HS-27A (cell line): ENCODE measurements at places on chromosomes 6 and 20.
A peak's percentile ranks its signal among the peaks of the same experiment; 100 is the strongest.

- no peak for DNase-seq
Measured at GRCh38 chr6:128478230-128479047, 42.0 kb downstream of the PTPRK start.

DNA sequence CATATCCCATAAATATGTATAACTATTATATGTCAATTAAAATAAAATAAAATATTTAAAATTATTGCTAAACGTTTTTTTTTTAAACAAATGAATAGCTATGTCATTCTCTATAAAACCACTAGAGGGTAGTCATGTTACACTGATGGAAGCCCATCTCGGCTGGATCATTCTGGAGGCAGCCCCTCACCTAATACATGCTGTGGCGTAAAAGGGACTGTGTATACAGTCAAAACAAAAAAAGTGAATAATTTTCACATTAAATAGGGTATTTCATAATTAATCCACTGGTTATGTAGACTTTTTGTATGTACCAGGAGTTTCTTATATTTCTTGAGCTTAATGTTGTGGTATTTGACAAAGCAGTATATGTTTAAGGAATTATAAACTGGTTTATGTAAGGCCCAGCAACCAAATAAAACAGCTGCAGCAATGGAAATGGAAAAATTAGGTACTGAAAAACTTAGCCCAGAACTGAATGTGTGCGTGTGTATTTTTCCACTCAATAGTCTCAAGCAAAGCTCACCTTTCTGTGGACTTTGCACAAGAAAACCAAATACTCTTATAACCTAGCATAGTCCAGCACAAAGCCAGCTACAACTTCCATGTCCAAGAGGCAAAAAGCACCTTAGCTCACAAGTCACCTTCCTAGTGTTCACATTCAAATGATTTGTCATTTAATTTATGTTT is 81.7 kb downstream of the COL9A1 start:
- DNase-seq: peak; percentile 1

- DNase-seq: peak; percentile 84
Measured at GRCh38 chr20:9035126-9035525, 33.8 kb upstream of the PLCB4 start.

GRCh38 chr20:57670288-57671071 is 39.3 kb downstream of the PMEPA1 start:
- DNase-seq: no peak

DNA sequence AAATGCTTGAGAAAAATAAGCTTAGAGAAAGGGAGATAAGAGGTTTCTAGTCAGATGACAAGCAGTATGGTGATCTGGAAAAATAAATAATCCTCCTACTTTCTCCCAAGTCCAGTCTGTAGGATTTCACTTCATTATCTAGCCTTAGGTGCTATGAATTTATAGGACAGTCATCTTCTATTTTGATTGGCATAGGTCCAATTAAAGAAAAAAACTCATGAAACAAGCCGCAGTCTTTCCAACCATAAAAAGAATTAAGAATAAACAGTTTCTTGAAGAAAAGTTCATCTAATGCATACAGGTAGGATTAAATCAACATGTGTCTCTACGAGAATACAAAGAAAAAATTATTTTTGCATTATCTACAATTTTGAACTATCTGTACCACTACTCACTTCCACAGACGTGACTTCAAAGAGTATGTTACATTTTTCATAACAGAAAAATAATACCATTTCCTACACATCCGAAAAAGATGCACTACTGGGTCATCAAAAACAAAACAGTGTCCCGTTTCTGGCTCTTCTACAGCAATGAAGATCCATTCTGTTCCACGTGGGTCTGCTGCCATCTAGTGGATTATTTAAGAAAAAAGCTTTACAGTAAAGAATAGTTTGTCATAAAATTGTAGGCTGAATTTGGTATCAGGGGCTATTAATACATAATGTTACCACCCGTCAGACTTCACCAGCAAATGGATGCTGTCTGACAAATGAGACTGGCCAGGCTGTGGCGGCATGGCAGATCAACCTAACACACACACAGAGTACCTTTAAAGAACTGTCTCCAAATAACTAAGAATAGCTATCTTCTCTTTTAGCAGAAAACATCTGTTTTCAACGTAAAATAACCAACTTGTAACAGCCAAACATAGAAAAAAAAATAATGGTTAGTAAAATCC is 28.9 kb downstream of the STX7 start:
- DNase-seq: peak; percentile 50

GRCh38 chr20:33602826-33603590 is 59.1 kb upstream of the C20orf144 start:
- DNase-seq: no peak

GRCh38 chr20:12847872-12848271 is 160.9 kb upstream of the SPTLC3 start:
- no peak for DNase-seq

- DNase-seq: no peak
Measured at GRCh38 chr20:3557237-3557785, 86.5 kb downstream of the ATRN start.
